CD4-positive, alpha-beta T cell treated with Interleukin-2 at 100 ng/mL for 4 hours (primary cell): ENCODE measurements at places on chromosomes 4 and X.

GRCh38 chrX:110420771-110421499, 62.3 kb downstream of the RTL9 start:
- no peak for DNase-seq

DNA sequence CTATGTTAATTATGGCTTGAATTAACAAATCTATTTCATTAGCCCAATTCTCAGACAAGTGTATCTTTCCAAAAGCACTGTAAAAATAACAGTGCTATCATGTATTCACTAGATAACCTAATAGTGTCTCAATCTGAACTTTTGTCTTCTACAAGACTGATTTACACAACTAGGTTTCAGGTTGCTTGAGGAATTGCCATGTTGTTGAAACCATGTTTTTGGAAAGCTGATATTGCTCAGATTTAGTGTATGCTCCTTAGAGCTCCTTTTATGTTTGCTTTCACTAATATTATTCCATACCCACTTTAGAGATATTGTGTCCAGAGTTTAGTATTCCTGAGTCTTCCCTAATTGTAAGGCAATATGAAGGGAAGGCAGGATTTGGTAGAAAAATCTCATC, 70.6 kb downstream of the GPAT3 start:
- DNase-seq = no peak

DNA sequence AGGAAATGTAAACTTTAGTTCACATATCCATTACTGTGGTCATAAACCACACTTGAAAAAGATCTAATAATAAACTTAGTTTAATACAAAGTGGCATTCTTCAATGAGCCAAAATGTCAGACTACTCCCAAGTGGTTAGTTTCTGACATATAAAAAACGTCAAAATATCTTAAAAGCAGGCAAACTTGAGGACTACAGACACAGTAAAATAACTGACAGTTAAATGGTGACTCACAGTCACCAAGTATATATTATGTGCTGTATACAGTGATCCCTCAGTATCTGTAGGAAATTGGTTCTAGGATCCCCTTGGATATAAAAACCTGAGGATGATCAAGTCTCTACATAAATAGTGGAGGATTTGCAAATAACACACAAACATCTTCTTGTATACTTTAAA, 11.6 kb upstream of the CORIN start:
- DNase-seq = no peak

DNA sequence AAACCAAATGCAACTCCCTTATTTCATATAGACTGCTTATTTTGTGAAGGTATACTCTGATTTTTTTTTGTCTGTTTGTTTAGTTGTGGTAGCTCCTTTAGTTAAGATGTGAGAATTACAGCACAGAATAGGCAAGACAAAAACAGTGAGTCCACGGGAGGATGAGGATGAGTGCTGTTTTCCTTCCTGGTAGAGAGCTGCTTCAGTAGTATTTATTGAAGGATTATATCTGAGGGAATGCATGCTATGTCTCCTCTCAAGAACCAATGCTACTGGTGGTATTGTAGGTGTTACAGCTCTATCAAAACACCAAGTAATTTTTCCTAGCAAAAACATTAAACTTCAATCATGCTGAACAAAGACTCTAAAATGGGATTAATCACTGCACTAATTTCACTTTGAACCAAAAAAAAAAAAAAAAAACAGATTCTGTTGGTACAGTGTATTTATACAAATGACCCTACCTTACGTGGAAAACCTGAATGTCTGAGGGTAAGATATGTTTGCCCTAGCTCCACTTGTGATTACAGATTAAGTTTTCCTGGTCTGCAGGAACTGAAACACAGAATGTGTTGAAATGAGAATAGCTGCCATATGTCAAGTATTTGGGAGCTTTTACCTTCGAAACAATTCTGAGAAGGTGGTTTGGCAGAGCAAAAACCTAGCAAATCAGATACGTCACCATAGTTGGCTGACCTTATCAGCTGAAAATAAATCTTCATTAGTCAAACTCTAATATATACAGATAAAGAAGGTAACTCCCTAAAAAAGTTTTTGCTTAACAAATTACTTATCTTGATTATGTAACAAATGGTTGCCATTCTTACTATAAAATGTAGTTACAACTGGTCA, 40.3 kb downstream of the PPP3CA start:
- no peak for DNase-seq

- DNase-seq = no peak
Measured at GRCh38 chr4:11647433-11647832, 218.7 kb upstream of the HS3ST1 start.

DNA sequence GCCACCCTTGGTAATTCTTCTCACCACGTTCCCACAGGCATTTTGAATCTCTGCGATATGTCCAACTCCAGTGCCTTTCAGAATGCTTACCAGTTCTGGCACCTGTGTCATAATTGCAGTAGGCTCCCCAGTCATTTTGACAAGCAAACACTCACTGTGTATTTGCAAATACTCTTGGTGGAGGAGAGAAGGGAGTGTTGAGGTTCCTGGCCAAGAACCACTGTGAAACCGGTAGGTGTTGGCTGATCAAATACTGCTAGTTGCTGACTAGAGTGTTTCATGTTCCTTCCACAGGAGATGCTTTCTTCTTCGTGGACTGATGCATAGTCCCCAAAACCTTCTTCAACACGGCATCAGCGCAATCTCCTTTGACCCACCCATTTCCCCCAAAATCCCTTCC, 16.0 kb upstream of the NLGN4X start:
- no peak for DNase-seq

DNA sequence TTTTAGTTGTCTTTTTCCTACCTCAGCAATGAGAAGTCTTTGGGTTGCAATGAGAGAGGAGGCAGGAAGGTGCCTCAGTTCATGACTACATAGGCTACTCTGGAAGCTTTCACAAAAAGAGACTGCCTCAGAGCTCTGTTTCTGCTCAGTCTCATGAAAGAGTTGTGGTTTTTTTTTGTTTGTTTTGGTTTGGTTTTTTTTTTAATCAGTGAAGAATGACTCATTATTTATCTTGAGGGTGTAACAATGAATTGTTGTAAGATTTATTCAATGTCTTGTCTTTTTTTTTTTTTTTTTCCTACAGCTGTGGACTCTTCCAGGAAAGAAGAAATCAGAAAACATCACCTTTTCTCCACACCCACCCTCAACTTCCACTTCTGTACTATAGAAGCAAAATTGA, 67.5 kb upstream of the CXCL13 start:
- no peak for DNase-seq

- DNase-seq = no peak
Measured at GRCh38 chr4:54330896-54331295, 101.8 kb downstream of the PDGFRA start.

DNA sequence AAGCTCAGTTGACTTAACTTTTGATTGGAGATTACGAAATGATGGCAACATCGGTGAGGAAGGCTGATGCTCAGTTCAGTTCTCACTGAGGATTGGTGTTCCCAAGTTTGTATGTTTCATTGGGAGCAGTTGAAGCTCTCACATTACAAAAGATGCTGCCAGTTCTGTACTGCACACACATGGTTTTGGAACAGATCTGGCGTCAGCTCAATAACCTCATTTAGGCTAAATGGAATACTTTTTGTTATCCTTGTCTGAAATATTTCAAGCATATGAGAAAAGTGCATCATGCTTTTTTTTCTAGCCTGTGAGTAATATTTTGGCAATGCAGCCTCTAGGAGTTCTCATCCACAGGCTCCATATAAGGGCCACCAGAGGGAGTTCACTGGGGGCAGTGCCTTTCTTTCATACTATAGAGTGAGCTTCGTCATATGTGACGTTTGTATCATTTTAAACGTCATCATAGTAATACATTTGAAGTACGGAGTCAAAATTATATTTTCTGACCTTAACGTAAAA, 4.1 kb downstream of the ENPEP start:
- DNase-seq = no peak

DNA sequence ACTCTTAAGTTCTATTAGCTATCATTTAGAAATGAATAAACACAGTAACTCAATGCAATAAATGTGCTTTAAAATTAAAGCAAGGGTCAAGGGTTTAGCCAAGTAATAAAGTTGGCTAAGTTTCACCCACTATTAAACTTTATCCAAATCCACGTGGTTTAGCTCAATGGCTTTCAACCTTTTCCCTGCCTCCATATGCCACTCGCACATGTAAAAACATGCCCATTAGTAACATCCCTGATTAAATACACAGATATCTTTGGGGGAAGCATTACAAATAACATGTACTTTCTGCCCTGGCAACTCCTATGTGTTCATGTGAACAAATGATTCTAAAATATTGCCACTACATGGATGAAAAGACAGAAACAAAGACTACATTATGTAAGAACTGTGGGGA, 130.8 kb downstream of the ZAR1 start:
- no peak for DNase-seq
